ENCODE measurements at places on chromosomes 7 and 10.

- peak overlapping the region; percentile 53 for H3K27ac ChIP-seq
- H3K27me3 ChIP-seq: peaks cover 60% of the 10 kb centered on the region
- peaks cover 3% of the 10 kb centered on the region for H3K4me1 ChIP-seq
Measured at GRCh38 chr10:111076191-111076681, 593 bp upstream of the ADRA2A start.

DNA sequence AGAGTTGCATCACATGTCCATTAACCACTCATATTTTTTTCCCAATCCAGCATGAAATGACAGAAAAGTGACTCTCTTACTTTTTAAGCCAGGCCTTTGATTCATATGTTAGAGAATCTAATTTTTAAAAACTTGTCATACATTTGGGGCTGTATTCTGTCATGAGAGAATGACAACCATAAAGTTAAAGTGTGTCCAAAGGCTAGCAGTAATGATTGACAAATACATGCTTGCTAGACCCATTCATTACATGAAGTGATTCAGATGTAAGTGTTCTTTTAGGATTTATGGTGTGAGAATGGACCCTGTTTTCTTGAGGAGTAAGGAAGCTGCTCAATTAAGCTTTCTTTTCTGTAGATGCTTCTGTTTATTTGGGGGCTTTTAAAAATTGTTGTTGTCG lies 75.4 kb downstream of the CSTF2T start:
- no peaks in the 10 kb centered on the region for H3K36me3 ChIP-seq
- H3K27ac ChIP-seq: no peak overlapping the region
- no peak for DNase-seq
- no peak overlapping the region for H3K4me3 ChIP-seq

- no peak overlapping the region for H3K4me3 ChIP-seq
- H3K36me3 ChIP-seq: no peaks in the 10 kb centered on the region
- no peak for DNase-seq
- no peak overlapping the region for H3K27ac ChIP-seq
- peaks cover 22% of the 10 kb centered on the region for H3K27me3 ChIP-seq
Measured at GRCh38 chr10:28684157-28684985, 7.0 kb downstream of the BAMBI start.

DNA sequence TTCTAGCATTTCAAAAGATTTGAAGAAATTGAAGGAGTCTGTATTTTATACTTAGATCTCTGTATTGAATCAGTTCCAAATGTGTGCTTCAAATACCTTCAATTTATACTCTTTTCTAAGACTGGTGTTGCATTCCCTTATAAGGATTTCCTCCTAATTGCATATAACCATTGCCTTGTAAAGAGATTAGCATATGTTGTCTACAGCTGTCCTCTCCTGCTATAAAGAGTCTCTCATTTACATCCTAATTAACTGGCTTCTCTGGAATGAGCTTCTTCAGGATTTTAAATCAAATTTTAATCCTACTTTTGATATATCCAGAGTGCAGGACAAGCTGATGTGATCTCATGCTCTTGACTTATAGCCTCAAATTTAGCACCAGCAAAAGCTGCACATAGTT lies 957.3 kb downstream of the XPNPEP1 start:
- no peak overlapping the region for H3K4me3 ChIP-seq
- no peaks in the 10 kb centered on the region for H3K36me3 ChIP-seq
- no peaks in the 10 kb centered on the region for H3K27me3 ChIP-seq
- no peak for DNase-seq
- no peaks in the 10 kb centered on the region for H3K4me1 ChIP-seq

GRCh38 chr7:100963874-100964273 lies 5.5 kb upstream of the MUC12 start:
- no peak for DNase-seq
- peaks cover 49% of the 10 kb centered on the region for H3K27me3 ChIP-seq
- no peak overlapping the region for H3K27ac ChIP-seq
- no peak overlapping the region for H3K4me3 ChIP-seq
- H3K36me3 ChIP-seq: no peaks in the 10 kb centered on the region

- no peaks in the 10 kb centered on the region for H3K27me3 ChIP-seq
- no peak overlapping the region for H3K4me3 ChIP-seq
- no peaks in the 10 kb centered on the region for H3K4me1 ChIP-seq
- no peaks in the 10 kb centered on the region for H3K36me3 ChIP-seq
- no peak overlapping the region for H3K27ac ChIP-seq
Measured at GRCh38 chr10:48590945-48591344, 13.9 kb downstream of the ARHGAP22 start.

Measured in transverse colon (tissue), 4 donors.